ENCODE measurements at places on chromosomes 3 and 15. TPM values are rescaled to one million over a fixed set of nuclear protein-coding genes. Genes with fewer than 3 reads are reported as not detected.

GRCh38 chr3:185702262-185703225 is 116.4 kb downstream of the SENP2 start:
- peaks cover 7% of the 10 kb centered on the region for H3K4me1 ChIP-seq
- no peaks in the 10 kb centered on the region for H3K36me3 ChIP-seq
- peak overlapping the region; percentile 34 for H3K27ac ChIP-seq
- no peaks in the 10 kb centered on the region for H3K27me3 ChIP-seq
- no peak for DNase-seq

DNA sequence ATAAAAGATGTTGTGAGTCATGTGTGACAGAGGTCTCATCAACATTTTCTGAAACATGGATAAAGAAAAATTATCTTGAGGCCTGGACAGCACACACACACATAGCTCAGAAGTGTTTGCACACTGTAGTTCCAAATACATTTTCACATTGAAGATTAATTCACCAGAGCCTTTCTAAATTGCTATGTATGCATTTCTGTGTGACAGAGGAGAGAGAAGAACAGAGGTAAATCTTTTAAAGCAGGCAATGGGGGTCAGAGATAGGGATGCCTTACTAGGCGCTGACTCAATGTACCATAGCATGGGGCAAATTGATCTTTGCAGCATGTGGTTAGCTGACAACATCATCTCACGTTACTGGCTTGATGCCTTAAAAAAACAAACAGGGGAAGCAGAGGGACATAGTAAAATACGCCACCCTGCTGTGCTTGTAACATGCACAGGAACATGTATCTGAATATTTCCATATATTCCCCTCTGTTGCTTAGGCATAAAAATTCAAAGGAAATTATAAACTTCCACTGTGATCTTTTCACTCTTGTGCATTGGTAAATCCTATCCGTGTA is 7.7 kb downstream of the POU1F1 start:
- H3K27ac ChIP-seq: no peak overlapping the region
- no peak overlapping the region for H3K4me3 ChIP-seq
- H3K36me3 ChIP-seq: no peaks in the 10 kb centered on the region

- peak; percentile 60 for DNase-seq
- peaks cover 25% of the 10 kb centered on the region for H3K4me1 ChIP-seq
- H3K27me3 ChIP-seq: no peaks in the 10 kb centered on the region
Observed at GRCh38 chr15:51751697-51752683, 593 bp downstream of the TMOD2 start.

DNA sequence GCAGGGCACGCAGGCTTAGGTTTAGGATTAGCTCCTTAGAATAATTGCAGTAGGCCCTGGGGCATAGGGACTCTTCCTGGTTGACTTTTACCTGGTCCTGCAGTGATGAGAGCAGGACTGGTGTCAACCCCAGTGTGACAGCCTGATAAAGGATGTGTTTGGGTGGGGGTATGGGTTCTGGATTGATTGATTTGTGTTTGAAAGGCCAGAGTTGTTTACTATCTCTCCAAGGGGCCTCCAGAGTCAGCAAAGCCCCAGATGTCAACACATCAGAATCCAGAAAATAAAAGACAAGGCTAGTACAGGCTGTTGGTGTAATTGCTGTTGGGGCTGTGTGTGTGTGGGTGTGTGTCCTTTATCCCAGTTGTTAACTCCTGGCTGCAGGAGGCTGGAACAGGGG is 122.3 kb downstream of the CHRNA7 start:
- no peak overlapping the region for H3K27ac ChIP-seq
- H3K4me1 ChIP-seq: no peaks in the 10 kb centered on the region
- no peak for DNase-seq
- no peaks in the 10 kb centered on the region for H3K36me3 ChIP-seq

DNA sequence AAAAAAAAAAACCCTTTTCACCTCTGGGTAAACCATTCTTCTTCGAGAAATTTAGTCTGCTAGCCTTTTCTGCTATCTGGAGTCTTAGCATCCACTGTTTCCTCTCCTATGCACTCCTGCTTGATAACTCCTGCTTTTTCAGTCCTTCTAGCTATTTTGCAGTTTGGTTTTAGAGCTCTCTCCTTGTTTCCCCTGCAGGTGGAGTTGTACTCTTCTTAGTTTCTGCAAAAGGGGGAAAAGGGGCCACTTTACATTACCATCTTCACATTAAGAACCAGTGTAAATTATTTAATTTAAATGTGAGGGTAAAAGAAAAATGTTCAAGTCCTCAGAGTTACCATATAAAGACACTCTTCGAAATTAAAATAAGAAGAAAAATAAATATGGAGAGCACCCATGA is 23.6 kb upstream of the MYLK start:
- H3K36me3 ChIP-seq: no peaks in the 10 kb centered on the region
- no peak overlapping the region for H3K4me3 ChIP-seq
- H3K27ac ChIP-seq: no peak overlapping the region
- no peak for DNase-seq
- H3K4me1 ChIP-seq: no peaks in the 10 kb centered on the region

- peaks cover 25% of the 10 kb centered on the region for H3K4me1 ChIP-seq
- no peak for DNase-seq
- H3K4me3 ChIP-seq: no peak overlapping the region
- H3K27ac ChIP-seq: no peak overlapping the region
- H3K27me3 ChIP-seq: no peaks in the 10 kb centered on the region
Observed at GRCh38 chr3:149134575-149134974, 5.1 kb downstream of the HPS3 start.

- DNase-seq: no peak
- H3K27me3 ChIP-seq: no peaks in the 10 kb centered on the region
- no peaks in the 10 kb centered on the region for H3K4me1 ChIP-seq
- no peak overlapping the region for H3K27ac ChIP-seq
Observed at GRCh38 chr15:39504808-39505207, 76.1 kb upstream of the THBS1 start.

DNA sequence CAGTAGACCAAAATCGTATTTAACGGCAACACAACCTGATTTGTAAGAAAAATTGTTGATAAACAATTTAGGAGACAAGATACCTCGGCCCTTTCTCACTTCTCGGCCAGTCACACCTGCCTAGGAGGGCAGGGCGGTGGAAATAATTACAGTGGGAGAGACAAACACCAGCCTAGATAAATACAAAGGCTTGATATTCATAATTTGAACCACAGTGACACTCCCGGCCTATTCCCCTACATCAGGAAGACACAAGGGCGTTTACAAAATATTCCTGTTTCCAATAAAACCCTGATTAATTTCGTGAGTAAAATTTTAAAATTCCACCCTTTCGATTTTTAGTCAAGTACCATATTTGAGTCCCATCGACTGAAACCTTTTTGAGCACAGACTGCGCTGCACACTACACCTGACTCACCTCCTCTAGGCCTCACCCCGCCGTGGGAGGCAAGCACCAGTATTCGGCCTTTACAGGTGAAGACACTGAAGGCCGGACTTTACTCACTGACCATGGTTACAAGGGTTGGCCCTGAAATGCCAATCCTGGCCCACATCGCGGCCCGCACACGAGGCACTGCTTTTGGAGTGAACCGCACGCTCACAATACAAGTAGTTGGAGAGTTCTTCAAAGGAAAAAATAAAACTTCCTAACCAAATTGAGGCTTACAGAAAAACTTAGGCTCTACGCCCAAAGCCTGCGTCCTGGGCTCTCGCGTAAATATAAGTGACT is 794 bp downstream of the ARPP19 start:
- no peaks in the 10 kb centered on the region for H3K27me3 ChIP-seq
- H3K4me3 ChIP-seq: peak overlapping the region; percentile 82
- H3K36me3 ChIP-seq: no peaks in the 10 kb centered on the region
- peak overlapping the region; percentile 97 for H3K27ac ChIP-seq
- peaks cover 41% of the 10 kb centered on the region for H3K4me1 ChIP-seq
- peak; percentile 53 for DNase-seq

GRCh38 chr3:44996556-44996969 is 20.5 kb downstream of the EXOSC7 start:
- H3K27ac ChIP-seq: peak overlapping the region; percentile 46
- no peak for DNase-seq
- H3K4me3 ChIP-seq: no peak overlapping the region
- H3K27me3 ChIP-seq: no peaks in the 10 kb centered on the region
- peaks cover 62% of the 10 kb centered on the region for H3K36me3 ChIP-seq

GRCh38 chr3:174869448-174869847 is 10.3 kb downstream of the NAALADL2 start:
- H3K4me3 ChIP-seq: no peak overlapping the region
- H3K36me3 ChIP-seq: no peaks in the 10 kb centered on the region
- no peak overlapping the region for H3K27ac ChIP-seq
- no peaks in the 10 kb centered on the region for H3K27me3 ChIP-seq
- H3K4me1 ChIP-seq: no peaks in the 10 kb centered on the region

GRIP2 gene
- total RNA-seq: 1.1 TPM

CCR8 gene
- not detected for total RNA-seq

CLDN16 gene
- 0.74 TPM for total RNA-seq

SMCO1 gene
- not detected for total RNA-seq

GRAMD2A gene
- total RNA-seq: 29.3 TPM
